ENCODE measurements at places on chromosomes 16 and 17.

DNA sequence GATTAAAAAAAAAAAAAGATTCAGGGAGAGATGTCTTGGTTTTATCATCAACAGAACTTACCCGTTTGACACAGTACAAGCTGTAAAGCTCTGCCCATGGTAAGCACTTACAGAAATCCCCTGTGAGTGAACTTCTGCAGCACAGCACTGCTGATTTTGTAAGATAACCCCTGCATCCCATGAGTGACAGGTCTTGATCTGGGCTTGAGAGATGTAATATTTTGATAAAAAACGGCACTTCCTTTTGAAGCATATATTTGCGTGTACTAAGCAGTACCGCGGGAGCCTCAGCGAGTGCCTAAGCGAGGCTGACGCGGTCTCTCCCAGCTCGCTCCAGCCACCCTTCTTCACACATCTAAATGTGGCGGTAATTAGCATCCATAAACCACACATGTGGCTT is 50.5 kb downstream of the IKZF3 start:
- peak; percentile 43 for DNase-seq

- DNase-seq: no peak
These were observed 24.1 kb downstream of the SLC6A4 start for GRCh38 chr17:30211371-30211770.

GRCh38 chr17:67779098-67779672 is 46.1 kb upstream of the BPTF start:
- DNase-seq: no peak

DNA sequence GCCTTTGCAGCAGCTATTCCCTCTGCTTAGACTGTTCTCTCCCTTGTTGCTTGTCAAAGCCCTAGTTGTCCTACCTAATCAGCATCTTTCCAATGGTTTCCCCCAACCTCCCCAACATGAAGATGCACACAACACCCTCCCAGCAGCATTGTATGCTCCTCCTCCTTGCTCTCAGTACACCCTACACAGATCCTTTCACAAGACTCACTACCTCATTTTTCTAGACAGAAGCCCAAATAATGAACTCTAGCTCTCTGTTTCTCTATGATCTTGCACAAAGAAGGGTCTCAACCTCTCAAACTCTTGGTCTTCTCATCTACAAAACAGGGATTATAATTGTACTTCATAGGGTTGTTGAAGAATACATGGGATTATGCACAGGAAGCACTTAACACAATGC is 19.4 kb downstream of the PSME3IP1 start:
- DNase-seq: no peak

DNA sequence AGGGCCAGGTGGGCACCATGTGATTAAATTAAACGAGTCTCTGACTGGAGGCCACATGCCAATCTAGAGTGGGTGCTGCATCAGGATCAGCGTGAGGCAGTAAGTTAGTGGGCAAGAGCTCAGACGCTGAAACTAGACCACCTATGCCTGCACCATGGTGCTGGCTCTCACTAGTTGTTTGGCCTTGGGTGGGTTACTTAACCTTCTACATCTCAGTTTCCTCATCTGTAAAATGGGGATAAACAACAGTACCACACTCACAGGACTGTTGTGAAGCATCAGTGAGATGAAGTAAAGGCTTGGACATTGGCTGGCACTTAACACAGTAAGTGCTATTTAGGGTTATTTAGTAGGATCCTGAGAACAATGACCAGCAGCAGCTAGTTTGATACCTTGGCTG is 5.9 kb downstream of the NDUFAB1 start:
- no peak for DNase-seq

Measured in activated T-helper 1 cell treated with Interleukin-2 at 50 U/mL for 16 hours (primary cell).